Stimulated activated CD4-positive, alpha-beta T cell treated with anti-CD3 and anti-CD28 coated beads, TNF-alpha, amount 100 ng/mL, for 24 hours (primary cell): ENCODE measurements at places on chromosomes 6 and 20.

- DNase-seq = no peak
These were observed 16.9 kb upstream of the PHIP start for GRCh38 chr6:79094938-79095337.

DNA sequence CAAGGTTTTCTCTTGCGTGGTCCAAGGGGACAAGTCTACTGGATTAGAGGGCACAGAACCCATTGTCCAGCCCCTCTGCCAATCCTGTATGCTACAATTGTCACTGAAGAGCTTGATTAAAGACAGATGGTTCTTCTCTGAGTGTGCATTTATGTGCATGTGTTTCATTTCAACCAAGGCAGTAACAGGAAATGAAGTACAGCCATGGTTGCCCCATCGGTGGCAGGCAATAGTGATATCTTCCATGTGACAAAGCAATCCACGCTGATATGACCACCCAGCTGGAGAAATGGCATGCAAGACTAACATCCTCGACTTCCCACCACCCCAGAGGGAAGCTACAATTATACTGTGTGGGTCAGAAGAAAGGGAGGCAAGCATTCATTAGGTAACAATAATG lies 85.5 kb downstream of the UNC5CL start:
- no peak for DNase-seq

- no peak for DNase-seq
These were observed 51.0 kb upstream of the ECI2 start for GRCh38 chr6:4186385-4186784.

DNA sequence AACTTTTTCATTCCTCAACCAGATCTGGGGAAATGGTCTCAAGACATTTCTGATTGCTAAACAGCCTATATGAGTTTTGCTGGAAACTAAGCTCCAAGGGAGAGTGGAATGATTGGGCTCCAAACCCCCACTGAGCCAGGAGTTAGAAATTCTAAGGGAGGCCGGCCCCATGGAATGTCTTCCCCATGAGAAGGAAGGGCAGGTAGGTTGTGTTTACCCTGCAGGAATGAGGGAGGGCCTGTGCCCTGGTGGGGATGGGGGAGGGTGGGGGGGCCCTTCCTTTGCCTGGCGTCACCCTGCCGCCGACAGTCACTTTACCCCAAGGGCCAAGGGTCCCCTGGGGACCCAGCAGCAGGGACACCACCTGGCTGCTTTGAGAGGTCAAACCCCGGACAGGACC lies 298.9 kb downstream of the TFAP2C start:
- no peak for DNase-seq

DNA sequence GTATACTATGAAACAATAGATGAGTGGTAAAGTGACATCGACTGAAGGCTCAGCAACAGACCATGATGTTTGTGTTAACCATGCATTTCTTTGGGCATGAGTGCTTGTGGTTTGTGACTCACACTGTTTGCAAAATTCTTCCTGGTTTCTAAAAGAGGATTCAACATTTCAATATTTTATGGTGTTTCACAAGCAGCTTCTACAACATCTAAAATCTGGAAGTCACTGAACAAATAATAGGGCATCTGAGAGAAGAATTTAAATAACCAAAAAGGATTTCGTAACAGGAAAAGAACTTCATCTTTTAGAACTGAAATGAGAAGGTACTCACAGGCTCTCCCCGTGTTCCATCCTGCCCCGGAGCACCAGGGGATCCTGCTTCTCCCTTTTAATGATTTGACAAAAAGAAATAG lies 146.2 kb downstream of the COL21A1 start:
- DNase-seq = no peak

GRCh38 chr20:57224641-57225138 lies 41.8 kb downstream of the BMP7 start:
- no peak for DNase-seq

DNA sequence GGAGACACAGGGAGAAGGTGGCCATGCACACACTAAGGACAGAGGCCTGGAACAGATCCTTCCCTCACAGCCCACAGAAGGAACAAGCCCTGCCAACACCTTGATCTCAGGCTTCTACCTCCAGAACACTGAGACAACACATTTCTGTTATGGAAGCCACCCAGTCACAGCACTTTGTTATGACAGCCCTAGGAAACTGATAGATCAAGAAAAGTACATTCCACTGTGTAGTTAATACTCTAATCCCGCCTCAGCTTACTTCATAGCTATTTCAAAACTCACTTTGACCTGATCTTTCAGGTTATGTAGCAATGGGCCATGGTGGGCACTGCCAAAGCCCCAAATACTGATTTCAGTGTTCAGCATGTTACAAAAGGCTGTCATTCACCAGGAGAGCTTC lies 66.8 kb downstream of the CD24 start:
- DNase-seq = no peak

GRCh38 chr20:17674722-17675518 lies 7.1 kb downstream of the RRBP1 start:
- DNase-seq = no peak

- no peak for DNase-seq
These were observed 2.2 kb downstream of the QKI start for GRCh38 chr6:163416557-163417253.

DNA sequence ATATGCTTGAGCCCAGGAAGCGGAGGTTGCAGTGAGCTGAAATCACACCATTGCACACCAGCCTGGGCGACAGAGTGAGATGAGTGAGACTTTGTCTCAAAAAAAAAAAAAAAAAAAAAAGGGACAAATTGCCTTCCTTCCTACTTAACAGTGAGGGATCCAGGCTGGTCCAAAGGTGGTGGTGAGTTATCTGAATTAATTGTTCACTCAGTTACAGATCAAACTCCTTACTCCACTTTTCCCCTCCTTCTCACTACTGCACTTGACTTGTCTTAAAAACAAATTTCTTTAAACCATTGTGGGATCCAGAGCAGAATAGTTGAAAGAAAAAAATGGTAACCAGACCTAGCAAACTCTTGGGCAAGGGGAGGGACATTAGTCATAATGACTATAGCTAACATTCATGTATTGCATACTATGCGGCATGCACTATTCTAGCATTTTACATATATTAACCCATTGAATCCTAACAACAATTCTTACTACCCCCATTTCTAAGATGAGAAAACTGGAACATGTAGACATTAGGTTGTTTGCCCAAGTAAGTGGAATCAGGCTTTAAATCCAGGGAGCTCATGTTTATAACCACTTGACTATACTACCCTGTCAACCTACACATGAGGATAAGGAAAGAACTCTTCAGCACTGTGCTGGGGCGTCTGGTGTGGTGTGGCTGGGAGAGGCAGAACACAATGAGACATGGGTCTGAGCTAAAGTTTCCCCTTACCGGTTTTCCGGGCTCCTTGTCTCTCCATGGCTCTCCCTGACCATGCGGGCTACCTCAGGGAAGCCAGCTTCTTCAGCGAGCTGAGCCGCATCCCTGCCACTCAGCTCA lies 1.5 kb downstream of the GPANK1 start:
- DNase-seq = no peak

GRCh38 chr6:160218810-160219209 lies 39.8 kb downstream of the SLC22A2 start:
- DNase-seq = no peak

DNA sequence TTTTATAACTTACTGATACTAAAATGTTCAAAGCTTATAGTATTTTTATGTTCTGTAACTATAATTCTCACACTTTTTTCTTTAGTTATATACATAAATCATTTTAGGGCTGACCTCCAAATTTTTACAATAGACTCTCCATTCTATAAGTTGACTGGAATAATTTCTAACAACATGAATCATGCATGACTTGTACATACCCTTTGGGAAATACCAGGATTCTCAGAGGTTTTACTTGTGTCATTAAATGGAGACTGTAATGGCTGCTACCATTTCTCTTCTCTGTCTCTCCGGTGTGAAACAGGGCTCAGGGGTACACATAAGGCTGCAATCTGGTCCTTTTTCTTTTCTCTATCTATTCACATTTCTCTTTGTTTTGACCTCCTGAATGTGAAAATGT lies 222.2 kb upstream of the FLRT3 start:
- no peak for DNase-seq

DNA sequence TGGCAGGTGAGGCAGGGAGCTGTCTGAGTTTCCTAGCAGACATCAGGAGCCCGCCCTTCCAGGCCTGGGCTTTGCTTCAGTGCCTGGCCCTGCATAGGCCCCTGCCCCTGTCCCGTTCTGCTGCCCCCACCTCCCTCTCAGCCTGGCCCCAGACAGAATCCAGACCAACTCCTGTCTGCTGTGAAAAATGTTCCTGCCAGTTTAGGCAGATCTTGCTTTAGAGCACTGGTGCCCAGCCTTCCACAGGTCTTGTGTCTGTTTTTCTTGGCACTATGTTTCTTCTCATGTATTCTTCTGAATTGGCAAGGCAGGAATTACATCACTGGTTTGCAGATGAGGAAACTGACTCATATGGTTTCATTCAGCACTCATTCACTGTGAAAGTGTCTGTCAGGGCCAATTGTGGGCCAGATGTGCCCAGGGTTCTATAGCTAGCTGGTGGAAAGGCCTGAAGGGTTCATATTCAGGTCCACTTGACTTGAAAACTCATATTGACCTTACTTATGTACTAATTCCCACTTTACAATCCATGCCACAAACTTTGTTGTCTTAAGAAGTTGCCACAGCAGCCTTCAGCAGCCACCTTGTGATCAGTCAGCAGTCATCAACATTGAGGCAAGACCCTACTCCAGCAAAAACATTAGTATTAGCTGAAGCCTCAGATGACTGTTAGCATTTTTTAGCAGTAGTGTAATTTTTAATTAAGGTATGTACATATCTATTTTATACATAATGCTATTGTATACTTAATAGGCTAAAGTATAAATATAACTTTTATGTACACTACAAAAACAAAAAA lies 40.5 kb downstream of the HLA-F start:
- no peak for DNase-seq

DNA sequence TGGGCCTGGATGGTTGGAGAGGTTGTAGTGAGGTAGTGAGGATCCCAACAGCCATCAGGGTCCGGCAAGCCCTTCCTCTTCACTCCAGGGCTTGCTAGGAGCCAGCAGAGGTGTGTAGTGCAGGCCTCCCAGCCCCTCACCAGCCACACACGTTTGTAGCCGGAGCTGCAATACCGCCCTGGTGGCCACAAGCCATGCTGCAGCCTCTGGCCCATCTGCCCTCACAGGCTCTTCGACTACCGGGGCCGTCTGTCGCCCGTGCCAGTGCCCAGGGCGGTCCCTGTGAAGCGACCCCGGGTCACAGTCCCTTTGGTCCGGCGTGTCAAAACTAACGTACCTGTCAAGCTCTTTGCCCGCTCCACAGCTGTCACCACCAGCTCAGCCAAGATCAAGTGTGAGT lies 36.4 kb downstream of the EIF2S2 start:
- DNase-seq = no peak

- no peak for DNase-seq
These were observed 20.7 kb upstream of the ADRM1 start for GRCh38 chr20:62282103-62282502.

- DNase-seq = no peak
These were observed 618.5 kb downstream of the C6orf118 start for GRCh38 chr6:164690702-164691500.

DNA sequence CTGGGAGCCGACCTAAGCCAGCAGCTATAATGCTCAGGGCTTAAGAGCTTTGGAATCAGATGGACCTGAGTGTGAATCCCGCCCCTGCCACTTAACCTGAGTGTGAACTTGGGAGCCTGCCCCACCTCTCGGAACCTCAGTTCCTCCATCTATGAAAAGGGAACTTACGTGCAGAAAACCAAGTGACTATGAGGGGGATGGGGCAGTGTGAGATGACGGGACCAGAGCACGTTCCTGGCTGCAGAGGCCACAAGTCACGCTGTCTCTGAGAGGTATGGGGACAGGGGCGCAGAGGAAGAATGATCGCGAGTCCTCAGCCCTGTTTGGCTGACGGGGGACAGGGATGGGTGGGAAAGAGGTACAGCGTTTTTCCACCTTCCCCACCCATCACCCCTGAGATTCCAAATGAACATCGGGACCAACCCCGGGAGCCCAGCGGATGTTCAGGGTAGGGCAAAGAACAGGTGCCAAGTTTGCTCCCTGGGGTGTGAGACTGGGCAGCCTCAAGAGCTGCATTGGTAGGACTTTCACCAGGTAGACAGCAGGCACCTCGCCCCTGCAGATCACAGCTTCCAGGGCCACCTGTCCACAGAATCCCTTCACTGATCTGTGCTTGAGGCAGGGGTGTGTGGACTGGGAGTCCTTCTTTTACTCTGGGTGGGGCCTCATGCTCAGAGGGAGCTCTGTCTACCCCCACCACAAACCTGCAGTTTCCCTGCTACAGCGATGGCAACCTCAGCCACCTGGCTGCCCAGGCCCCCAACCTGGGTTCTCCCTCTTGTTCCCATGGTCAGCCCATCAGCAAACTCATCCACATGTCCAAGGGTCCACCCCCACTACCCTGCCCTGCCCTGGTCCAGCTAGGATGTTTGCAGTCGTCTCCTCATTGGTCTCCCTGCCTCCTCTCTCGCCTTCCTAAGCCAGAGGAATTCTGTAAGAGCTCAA lies 85.8 kb downstream of the CEBPB start:
- DNase-seq = no peak

DNA sequence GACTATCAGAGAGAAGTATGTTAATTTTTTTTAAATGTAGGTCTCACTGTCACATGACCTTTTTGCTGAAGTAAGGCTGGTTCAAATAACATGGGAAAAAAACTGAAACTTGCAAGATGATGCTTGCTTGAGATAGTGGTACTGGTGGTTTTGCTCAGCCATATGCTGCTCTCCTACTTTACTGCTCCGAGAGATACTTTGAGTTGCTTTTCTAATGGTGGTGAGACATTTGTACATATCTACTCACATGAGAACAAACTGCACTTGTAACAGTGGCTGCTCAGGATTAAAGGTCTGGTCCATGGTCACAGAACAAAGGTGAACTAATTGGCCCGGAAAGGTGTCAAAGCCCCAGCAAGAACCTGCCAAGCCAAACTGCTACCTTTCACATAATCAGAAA lies 106.2 kb upstream of the BEND3 start:
- no peak for DNase-seq

DNA sequence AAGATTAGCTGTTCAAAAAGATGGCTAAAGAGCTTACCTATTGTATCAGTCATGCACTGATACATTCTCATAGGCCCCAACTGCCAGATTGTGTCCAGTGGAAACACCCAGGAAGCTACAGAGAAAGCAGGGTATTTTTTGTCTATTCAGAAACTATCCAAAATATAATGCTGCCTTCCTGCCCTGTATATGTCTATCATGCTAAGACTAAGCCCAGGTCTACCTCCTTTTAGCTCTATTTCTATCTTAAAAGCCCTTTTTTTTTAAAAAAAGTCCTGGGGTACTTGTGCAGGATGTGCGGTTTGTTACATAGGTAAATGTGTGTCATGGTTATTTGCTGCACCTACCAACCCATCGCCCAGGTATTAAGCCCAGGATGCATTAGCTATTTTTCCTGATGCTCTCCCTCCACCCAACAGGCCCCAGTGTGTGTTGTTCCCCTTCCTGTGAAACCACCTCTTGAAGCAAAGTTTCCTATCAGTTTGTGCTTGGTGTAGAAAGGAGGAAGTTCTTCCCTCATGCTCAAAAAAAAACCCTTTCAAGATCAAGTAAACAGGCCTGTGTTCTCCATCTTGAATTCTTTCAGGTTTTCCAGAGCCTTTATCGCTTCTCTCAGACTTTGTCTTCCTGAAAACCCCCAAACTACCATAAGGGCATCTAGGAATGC lies 514 bp downstream of the DEFB129 start:
- no peak for DNase-seq
